ENCODE measurements at places on chromosomes 16 and 17.

GRCh38 chr16:73217654-73218053 is 169.7 kb upstream of the ZFHX3 start:
- no peak for DNase-seq

- no peak for DNase-seq
Observed at GRCh38 chr17:58331815-58332777, 3.5 kb upstream of the TSPOAP1 start.

- DNase-seq, result no peak
Observed at GRCh38 chr17:82096709-82097183, 1.3 kb downstream of the FASN start.

- no peak for DNase-seq
Observed at GRCh38 chr17:77409282-77410161, 268.8 kb downstream of the SEC14L1 start.

- no peak for DNase-seq
Observed at GRCh38 chr17:49691086-49691676, 13.3 kb upstream of the SPOP start.

GRCh38 chr17:29037739-29038084 is 5.2 kb upstream of the PIPOX start:
- DNase-seq, result no peak

DNA sequence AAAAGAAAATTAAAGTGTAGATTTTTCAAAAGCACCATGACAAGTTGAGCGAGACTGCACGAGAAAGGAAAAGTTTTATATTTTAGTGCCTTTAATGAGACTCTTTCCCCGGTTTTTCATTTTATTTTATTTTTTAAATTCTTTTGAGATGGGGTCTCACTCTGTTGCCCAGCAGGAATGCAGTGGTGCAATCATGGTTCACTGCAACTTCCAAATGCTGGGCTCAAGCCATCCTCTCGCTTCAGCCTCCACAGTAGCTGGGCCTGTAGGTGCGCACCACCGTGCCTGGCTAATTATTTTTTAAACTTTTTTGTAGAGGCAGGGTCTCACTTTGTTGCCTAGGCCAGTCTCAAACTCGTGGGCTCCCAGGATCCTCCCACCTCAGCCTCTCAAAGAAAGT is 5.7 kb upstream of the ATP2A3 start:
- no peak for DNase-seq

- no peak for DNase-seq
Observed at GRCh38 chr17:42913522-42913921, 12.9 kb downstream of the G6PC1 start.

GRCh38 chr16:67087803-67088202 is 21.9 kb upstream of the PHAF1 start:
- no peak for DNase-seq

- no peak for DNase-seq
Observed at GRCh38 chr17:335691-336090, 16.9 kb downstream of the RPH3AL start.

- DNase-seq, result no peak
Observed at GRCh38 chr16:48378836-48379235, 6.4 kb downstream of the SIAH1 start.

GRCh38 chr16:49800876-49801275 is 55.0 kb downstream of the ZNF423 start:
- DNase-seq, result no peak

- no peak for DNase-seq
Observed at GRCh38 chr16:15556130-15556529, 86.8 kb downstream of the MARF1 start.

DNA sequence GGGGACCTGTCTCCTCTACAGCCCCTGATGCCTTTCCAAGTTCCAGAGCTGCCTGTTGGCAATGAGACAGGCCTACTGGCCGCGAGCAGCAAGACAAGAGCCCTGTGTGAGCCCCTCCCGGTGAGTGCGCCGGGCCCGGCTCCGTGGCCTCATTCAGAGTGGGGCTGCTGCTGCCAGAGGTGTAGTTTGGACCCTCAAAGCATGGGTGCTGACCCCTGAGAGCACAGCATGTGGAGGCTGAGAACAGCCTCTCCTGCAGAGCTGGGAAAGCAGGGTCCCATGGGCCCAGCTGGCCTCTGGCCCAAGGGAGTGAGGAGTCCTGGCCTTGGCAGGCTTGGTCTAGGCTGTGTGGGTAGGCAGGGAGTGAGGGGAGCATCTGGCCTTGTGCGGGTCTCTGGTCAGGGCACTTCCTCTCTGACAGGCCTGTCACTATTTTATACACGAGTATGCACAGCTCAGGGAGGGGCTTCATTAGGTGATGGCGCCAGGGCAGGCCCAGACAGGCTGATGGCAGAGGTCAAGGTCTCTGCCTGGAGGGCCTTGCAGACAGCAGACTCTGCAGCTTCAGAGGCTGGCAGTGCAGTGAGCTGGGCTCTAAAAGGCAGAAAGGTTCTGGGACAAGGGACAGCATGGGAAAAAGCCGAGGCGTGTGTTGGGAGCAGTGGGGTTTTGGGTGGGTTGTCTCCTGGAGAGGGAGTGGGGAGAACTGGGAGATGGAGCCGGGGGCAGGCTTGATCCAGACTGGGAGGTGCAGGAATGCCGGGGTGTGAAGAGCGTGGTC is 43.4 kb downstream of the ADCY7 start:
- no peak for DNase-seq

DNA sequence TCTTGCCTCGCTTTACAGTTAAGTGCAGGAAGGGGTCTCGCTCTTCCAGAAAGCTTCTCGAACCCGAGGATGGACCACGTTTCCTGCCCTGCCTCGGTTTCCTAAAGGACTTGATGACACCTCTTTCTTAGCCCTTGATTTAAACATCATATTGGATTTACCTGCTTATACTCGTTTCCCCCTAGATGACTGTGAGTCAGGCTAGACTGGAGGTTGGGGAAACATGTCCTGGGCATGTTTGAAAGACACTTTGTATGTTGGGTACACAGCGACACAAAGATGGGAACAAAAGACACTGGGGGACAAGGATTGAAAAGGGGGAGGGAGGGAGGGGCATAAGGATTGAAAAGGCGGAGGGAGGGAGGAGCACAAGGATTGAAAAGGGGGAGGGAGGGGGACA is 30.0 kb downstream of the SDK2 start:
- DNase-seq, result no peak

- DNase-seq, result no peak
Observed at GRCh38 chr16:12147681-12148080, 171.1 kb downstream of the SNX29 start.

DNA sequence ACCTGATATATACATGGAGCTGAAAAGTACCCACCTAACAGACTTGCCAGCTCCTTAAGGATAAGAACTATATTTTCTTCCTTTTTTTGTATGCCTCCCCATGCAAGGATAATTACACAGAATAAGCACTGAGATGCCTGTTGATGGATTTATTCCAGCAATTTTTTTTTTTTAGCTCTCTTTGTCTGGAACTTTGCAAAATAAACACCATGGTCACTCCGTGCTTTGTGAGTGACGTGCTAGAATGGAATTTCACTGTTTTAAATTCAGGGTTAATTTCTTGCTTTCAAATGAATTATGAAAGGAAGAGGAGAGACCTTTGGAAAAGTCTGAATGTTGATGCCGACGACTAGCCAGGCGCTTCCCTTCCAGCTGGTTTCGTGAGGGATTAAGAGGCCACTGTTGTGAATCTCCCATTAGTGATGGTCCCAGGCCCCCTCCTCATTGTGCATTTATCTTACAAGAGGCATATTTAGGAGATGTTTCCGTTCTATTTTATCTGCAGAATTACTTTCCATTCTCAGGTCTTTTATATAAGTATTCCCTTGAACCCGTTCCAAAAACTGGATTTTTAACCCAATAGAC is 529.1 kb downstream of the WWOX start:
- no peak for DNase-seq

- DNase-seq, result no peak
Observed at GRCh38 chr17:73560661-73561060, 83.6 kb downstream of the SDK2 start.

GRCh38 chr17:59107306-59107670 is 608 bp upstream of the TRIM37 start:
- DNase-seq, result no peak

GRCh38 chr16:24635900-24636610 is 93.4 kb upstream of the TNRC6A start:
- peak; percentile 45 for DNase-seq

DNA sequence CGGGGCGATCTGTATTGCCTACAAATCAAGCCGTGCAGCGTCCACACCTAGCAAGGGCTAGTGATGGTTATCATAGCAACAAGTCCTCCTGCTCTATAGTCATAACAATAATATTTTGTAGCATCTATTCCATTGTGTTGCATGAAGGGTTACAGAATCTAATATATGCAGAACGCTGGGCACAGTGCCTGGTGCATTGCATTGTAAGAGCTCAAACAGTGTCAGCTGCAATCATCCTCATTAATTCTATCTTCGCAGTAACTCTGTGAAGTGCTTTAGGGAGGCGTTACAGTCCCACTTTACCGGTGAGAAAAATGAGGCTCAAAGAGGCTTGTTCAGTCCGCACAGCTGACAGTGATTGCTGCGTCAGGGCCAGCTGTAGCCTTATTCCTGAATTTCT is 149.4 kb downstream of the RBFOX1 start:
- no peak for DNase-seq

- DNase-seq, result no peak
Observed at GRCh38 chr16:24540602-24541210, 1.3 kb downstream of the RBBP6 start.

GRCh38 chr16:35746281-35746962 is 2287.0 kb downstream of the TP53TG3F start:
- no peak for DNase-seq

- DNase-seq, result no peak
Observed at GRCh38 chr17:27975146-27976011, 67.1 kb upstream of the NLK start.

GRCh38 chr16:75653922-75654321 is 6.3 kb downstream of the TERF2IP start:
- DNase-seq, result no peak

GRCh38 chr17:40035162-40035559 is 19.0 kb downstream of the MED24 start:
- DNase-seq, result no peak

DNA sequence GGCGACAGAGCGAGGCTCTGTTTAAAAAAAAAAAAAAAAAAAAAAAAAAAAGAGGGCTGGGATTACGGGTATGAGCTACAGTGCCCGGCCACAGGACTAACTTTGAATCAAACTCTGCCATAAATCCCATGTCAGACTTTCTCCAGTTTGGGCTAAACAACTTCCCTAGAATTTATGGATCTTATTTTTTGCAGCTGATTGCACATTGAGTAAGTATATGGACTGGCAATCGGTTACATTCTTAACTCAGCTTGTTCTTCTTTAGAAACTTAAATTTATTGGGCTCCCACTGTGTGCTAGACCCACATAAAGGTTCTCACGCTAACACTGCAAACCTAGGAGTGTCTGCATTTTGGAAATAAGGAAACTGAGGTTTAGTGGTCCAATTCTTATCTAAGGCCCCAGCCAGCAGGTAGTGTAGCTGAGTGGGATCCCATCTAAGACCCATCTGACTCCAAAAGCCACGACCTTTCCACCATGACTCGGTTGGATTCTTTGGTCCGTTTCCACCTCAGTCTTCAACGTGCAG is 718 bp upstream of the CBFB start:
- no peak for DNase-seq
